Smooth muscle cell of the brain vasculature (primary cell): ENCODE measurements at places on chromosomes 13 and 19.

GRCh38 chr13:24032252-24032651 is 128.3 kb upstream of the SPATA13 start:
- DNase-seq: no peak

DNA sequence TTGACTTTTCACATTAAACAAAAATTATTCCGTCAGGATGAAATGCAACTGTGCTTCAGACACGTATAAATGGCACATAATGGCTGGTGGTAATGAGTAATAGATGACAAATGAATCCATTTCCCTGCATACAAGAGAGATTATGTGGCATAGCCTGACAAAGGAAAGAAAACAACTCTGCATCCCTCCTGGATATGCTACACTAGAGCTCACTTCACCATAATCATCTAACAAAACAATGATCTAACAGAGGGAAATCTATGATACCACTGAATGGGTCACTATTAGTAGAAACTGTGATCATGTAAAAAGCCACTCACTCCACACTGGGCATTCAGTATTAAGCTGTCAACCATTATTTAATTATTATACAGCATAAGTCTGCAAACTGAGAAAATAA is 1498.4 kb downstream of the EFNB2 start:
- no peak for DNase-seq

DNA sequence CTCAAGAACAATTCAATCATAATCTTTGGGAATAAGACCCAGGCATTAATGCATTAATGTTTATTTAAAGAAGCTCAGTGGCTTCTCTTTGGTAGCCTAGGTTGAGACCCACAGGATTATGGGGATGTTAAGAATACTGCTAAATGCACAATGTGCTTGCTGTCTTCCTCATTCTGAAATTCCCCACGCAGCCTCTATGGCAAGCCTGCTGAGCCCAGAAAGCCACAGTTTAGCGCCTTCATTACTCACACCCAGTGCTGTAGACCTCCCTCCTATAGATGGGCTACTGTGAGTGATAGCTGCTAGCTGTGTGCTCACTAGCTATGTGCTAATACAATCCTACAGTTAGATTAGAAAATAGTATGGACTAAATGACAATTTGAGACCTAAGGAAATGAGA is 90.6 kb downstream of the TNFSF13B start:
- no peak for DNase-seq

DNA sequence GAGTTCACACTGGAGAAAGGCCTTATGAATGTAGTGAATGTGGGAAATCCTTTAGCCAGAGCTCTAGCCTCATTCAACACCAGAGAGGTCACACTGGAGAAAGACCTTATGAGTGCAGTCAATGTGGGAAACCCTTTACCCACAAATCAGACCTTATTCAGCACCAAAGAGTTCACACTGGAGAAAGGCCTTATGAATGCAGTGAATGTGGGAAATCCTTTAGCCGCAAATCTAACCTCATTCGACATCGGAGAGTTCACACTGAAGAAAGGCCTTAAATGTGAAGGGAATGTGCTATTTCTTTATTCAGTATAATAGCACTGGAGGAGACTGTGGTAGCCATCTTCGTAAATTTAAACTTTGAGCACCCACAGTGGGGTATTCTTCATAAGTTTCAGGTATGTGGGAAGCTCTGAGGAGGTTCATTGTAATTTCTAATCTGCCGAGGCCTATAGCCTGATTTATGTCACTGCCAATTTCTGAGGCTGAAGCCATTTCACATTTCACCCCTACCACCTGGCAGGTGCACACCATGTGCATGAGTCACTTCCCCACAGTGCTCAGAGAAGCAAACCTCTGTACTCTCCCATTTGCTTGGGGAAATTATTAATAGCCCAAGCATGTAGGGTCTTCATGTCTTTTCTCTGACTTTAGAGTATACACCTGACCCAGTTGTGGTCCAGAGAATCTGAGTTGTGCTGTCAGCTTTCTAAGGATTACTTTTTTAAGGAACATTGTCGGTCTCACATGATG is 6.4 kb downstream of the ZNF551 start:
- DNase-seq: no peak

GRCh38 chr13:84500016-84500415 is 617.7 kb upstream of the SLITRK1 start:
- no peak for DNase-seq

DNA sequence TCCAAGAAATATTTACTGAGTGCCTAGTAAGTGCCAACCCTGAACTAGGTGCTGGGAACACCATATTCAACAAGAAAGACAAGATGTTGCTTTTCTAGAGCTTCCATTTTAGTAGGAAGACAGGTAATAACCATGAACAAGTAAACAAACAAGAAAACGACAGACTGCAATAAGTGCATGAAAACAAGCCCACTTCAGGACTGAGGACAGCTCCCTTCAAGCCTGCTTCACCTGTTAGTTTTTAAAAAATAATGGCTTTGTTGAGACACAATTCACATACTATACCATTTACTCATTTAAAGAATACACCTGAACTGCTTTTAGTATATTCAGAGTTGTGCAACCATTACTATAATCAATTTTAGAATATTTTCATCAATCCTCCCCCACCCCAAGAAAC is 30.4 kb downstream of the CYP4F22 start:
- no peak for DNase-seq

DNA sequence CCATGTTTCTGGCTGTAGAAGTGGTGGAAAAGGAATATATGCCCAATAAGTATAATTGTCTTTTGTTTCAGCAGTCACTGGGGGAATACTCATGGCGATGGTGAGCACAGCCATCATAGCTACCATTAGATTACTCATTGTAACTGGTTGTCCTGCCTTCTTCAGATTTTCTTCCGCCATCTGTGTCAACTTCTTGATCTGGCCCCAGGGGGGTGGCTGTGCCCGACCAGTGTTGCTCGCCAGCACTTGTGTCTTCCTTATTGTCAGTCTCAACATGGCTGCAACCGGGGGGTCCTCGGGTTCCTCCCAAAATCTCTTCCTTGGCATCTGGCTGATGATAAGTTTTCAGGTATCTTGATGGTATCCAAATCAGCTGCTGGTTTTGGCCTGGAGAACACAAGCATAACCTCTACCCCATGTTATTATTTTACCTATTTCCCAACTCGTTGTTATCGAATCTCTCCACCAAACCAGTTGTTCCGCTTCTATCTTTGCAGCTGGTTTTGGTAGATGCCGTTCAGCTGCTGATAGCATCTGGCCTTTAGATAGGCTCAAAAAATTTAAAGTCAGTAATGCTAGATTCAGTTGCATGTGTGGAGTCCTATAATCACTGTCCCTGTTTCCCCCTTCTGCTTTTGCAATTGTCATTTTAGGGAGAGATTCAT is 23.0 kb upstream of the IL17D start:
- DNase-seq: no peak

DNA sequence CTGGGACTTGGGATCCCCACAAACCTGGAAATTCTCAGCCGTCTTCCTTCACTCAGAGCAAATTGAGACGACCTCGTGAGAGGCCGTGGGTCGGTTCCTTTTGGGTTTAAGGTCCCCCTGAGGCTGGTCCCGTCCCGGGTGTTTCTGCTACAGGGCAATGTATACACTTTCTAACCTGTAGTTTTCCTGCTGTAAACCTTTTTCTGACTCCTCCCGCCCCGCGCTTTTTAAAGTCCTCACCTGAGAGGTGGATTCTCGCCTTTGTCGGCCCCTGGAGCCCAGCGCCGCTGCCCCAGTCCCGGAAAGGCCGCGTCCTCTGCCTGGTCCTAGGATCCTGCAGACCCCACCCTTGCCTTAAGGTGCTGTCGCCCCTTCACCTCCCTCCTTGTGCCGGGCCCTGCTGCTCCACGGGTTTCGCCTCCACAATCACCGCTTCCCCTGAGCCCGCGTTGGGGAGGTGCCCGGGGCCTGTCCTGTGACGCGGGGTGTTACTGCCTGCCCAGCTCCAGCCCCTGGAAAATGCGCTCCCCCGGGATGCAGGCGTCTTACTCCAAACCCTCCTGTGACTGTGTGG is 391 bp downstream of the ZNF761 start:
- no peak for DNase-seq

DNA sequence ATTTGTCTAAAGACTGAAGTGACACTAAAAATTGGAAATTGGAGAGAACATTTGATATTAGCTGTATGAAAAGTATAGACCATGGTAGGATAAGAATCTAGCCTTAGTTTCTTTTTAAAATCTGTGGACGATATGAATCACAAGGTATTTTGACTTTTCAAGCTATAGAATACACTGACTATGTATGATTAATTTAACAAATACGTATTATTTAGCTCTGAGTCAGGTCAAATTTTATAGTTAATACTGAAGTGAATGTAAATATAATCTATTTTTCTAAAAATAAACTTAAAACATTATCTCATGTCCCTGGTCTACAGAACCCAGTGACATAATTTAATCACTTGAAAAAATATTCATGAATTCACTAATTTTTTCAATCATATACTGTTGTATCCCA is 795.6 kb upstream of the SLITRK1 start:
- DNase-seq: no peak

GRCh38 chr13:33483471-33483870 is 197.9 kb upstream of the STARD13 start:
- DNase-seq: no peak

GRCh38 chr19:50896591-50897190 is 14.5 kb downstream of the KLK4 start:
- no peak for DNase-seq
